ENCODE measurements at places on chromosomes 5 and 9.

DNA sequence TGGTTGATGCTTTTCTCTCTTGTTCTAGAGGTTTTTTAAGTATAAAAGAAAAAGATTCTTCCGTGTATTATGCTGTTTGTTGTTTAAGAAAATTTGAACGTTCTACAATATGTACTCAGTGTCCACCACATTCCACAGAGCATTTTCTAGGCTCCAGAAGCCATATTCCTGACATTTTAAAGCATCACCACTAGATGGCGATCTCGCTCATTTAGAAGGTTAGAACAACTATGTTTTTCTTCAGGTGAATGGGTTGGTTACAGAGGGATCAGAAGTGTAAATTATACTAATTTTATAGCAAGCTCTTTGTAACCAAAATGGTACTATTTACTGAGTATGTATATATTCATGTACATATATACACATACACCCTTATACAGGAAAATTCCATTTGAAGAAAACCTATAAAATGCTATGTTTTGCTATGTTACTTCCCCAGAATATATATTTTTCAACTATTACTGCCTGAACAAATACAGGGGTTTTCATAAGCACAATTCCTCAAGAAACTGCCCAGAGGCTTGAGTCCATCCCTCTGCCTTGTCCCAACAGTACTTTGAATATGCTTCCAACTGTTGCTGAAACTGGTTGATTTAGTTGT, 284.3 kb downstream of the CCDC171 start:
- DNase-seq, result peak; percentile 54

DNA sequence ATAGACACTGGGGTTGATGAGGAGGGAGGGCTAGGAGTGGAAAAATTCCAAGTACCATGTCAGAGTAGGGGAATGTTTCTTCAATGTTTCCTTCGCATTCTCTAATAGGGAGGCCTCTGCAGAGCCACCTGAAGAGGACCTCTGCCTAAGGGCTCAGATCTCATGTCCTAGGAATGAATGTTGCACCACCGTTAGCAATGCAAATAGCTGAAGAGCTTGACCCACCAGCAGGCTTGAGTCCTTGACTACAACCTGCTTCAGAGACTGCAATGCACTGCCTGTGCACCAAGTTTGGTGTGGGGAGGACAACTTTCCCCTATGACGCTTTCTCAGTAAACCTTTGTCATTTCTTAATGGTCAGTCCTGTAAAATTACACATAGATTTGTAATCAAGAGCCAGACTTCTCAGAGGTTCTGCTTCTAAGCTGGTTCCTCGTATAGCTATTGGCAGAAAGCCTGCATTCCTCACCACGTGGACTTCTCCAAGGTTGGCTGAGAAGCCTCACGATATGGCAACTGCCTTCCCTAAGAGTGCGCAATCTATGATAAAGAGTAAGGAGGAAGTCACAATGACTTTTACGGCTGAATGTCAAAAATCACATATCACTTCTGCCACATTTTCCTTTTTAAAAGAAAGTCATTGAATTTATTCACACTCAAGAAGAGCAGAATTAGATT, 600.7 kb upstream of the PTGER4 start:
- no peak for DNase-seq

- no peak for DNase-seq
Observed at GRCh38 chr9:70589571-70590314, 175.3 kb upstream of the KLF9 start.

DNA sequence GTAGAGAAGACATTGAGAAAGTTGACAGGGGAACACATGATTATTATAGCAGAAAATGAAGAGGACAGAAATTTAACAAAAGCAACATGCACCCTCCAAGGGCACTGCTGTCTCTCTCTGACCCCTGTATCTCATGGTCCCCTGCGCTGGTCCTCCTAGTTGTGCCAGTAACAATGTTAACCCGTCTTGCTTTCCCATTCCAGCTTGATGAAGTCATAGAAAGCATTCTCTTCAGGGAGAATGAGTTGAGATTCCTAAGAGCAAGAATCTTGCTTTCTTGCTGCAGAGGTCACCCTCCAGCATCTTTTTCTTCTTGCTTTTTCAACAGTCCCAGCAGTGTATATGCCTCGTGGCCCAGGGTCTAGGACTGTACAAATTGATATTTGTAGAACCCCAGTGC, 279.6 kb upstream of the ADAMTSL1 start:
- no peak for DNase-seq

DNA sequence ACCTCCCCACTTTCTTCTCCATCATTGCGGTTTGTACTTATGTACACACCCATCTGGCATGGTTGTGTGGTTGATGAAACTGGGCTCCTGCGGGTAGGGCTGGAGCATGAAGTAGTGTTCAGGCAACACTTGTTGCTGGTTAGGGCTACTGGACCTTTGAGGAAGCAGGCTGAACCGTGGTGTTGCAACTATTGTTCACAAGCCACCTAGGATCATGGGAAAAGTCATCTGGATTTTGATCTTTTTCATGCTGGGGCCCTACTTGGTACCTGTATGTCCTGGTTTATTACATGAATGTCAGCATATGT, 40.1 kb upstream of the TIFAB start:
- no peak for DNase-seq

DNA sequence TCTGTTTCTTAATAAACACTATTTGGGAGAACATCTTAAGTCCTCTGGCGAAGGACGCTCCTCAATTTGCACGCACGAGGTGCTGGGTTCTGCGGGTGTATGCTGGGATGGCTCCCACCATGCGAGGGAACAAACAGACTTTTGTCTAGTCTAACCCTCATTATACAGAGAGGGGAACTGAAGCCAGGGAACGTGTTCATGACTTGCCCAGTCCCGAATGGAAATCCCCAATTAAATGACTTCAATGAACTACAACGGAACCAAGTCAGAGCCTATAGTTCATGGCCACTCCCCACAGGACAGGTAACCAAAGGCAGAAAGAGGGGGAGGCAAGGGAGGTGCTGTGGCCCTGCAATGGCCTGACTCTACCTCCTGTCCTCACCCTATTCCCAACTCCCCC, 9.3 kb downstream of the TLE1 start:
- no peak for DNase-seq

GRCh38 chr9:107738789-107739188, 249.2 kb upstream of the KLF4 start:
- no peak for DNase-seq

GRCh38 chr5:104494083-104494482, 931.5 kb upstream of the NUDT12 start:
- DNase-seq, result no peak

DNA sequence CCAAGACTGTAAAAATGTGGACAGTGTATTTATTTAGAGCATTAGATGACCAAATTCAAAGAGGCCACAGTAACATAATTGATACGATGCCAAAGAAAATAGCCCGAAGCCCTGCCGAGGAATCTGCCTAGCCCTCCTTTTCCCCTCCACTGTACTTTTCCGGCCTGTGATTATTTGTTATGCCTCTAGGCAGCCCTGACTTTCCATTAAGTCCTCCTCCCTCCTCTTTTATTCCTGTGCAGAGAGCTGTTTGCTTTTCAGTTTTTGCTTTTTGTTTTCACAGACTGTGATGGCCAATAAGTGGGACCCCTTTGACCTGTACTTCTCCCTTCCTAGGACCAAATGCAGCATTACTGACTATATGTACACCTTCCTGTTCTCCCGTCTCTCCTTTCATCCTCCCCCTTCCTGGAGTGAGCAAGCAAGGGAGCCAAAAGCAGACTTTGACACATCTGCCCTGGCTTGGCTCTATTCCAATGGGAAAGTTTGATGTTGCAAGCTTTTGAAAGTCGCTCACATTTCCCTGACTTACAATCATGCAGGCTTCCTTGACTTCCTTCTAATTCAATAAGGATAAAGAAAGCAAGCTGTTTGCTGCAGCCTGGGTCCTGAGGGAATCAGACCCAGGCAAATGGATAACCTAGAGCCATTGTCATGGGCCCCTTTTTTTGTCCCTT, 76.1 kb downstream of the NREP start:
- peak; percentile 81 for DNase-seq

GRCh38 chr9:133057553-133057952, 4.2 kb upstream of the CEL start:
- DNase-seq, result no peak

- no peak for DNase-seq
Observed at GRCh38 chr5:161925960-161926359, 78.0 kb downstream of the GABRA1 start.

DNA sequence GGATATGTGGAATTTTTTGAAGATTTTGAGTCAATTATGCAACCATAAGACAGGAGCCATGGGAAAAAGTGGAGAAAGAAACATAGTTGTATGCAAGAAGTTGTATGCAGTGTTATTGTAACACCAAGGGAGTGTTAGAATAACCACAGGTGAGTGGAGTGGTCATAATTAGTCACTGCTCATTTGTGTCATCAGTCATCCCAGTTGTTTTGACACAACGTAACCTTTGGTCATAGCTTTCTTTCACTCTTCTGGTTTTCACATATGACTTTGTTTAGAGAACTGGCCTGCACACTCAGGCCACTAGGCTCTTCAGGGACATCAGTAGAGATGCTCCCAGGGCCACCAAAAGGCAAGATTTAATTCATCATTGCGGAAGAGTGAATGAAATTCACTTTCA, 158.7 kb upstream of the HMHB1 start:
- no peak for DNase-seq

DNA sequence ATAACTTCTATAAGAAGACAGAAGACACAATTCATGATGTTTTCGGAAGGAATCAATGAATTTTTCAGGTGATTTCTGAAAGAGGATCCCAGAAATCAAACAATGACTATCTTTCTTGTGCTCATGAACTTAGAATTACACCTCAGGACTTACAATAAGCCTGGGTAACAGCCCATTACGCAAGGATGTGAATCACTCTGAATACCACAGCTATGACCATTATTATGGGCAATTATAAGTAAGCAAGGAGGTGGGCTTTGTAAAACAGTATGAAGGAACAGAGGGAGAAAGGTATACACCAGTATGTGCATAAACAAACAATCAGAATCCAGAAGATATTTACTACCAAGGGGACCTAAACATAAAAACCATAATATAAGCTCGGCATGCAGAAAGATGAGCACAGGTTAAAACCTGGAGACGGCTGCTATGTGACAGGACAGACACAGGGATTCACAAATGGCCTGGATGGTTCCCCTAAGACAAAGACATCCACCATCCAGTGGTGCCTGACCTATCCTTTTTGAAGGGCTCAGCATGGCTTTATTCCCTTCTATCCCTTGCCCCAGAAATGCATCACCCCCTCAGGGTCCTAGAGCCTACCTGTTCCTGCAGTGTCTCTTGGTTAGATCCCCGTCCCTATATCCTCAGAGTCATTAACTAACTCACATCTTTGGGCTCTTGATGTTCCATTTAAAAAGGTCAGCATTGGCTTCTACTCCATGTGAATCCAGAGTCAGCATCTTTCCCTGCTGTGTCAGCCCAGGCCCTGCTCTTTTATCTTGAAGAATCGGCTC, 21.8 kb upstream of the PPP2CA start:
- peak; percentile 68 for DNase-seq

Data from SW 1271 (cell line).